ENCODE measurements at places on chromosomes 13 and 19.

- no peak for DNase-seq
Observed at GRCh38 chr19:37412700-37413099, 41.8 kb downstream of the ZNF527 start.

GRCh38 chr13:28492569-28493367, 2.2 kb downstream of the FLT1 start:
- DNase-seq: no peak

GRCh38 chr13:29301027-29301426, 294.5 kb downstream of the SLC7A1 start:
- DNase-seq: no peak

DNA sequence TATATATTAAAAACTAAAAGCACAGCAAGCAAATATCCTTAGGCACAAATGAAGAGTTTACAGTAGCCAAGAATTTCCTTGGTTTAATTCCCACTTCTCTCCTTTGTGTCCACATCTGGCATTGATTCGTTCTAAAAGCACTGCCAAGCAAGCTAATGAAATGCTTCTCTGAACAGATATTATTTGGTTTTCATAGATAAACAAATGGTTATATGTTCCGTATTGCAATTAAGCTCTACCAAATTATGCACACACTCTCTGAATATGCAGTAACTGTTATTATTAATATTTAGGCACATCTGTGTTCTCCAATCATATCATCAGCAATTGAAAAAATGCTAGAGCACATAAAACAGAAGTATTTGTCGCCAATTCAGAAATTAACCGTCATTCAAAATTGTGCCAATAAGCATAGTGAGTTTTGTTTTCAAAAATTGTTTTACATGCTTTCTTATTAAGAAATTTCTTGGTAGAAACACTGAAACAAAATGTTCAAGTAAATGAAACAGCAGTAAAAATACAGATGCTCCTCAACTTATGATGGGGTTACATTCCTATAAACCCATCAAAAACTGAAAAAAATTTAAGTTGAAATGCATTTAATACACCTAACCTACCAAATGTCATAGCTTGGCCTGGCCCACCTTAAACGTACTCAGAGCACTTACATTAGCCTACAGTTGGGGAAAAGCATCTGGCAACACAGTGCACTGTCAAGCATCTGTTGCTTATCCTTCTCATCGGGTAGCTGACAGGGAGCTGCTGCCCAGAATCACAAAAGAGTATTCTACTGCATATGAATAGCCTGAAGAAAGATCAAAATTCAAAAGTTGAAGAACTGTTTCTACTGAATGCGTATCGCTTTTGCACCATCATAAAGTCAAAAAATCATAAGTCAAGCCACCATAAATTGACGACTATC, 2134.7 kb downstream of the PCDH9 start:
- DNase-seq: peak; percentile 55

- no peak for DNase-seq
Observed at GRCh38 chr13:92984151-92984550, 242.5 kb upstream of the GPC6 start.

- no peak for DNase-seq
Observed at GRCh38 chr19:30631033-30631370, 258.8 kb downstream of the ZNF536 start.

DNA sequence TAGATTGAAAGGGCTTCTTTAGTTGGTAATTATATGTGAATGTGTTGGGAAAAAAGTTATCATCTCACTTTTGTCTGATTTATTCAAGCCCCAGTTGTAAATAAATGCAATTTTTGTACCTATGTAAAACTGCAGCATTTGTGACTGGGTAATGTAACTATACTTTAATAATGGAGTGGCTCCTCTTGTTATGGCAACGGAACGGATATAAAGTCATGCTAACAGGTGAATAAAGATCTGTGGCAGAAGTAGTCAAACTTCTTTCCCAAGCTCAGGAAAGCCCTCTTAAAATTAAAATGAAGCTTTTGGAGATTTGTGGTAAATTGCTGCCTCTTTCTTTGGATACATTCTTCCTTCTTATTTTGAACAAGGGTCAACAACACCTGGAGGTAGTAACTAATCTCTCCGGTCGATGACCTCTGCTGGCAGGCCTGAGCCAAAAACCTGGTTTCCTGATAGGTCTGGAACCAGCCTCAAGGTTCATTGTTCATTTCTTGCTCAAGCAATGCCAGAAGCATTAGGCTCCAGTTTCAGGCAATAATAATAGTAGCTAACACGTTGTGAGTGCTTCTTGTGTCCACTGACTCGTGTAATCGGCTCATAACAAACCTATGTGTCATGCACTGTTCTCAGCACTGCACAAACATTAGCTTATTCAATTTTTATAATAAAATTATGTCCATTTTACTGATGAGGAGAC, 313.4 kb upstream of the DACH1 start:
- peak; percentile 89 for DNase-seq

Data from astrocyte of the cerebellum (primary cell).